ENCODE measurements at places on chromosomes 12 and 14. TPM values are rescaled to one million over a fixed set of nuclear protein-coding genes. Genes with fewer than 3 reads are reported as not detected.

IL22 gene
- not detected for total RNA-seq

CERS5 gene
- 26.7 TPM for total RNA-seq

LMNTD1 gene
- not detected for total RNA-seq

ZFYVE26 gene
- total RNA-seq = 5.3 TPM

TAS2R7 gene
- not detected for total RNA-seq

TIMELESS gene
- total RNA-seq = 38.8 TPM

KLHL28 gene
- total RNA-seq = 6.8 TPM

PTGER2 gene
- 2.7 TPM for total RNA-seq

MUCL1 gene
- total RNA-seq = not detected

CFAP54 gene
- 0.59 TPM for total RNA-seq

FLVCR2 gene
- 9.2 TPM for total RNA-seq

MDM2 gene
- 42.8 TPM for total RNA-seq

NAP1L1 gene
- total RNA-seq = 638 TPM

TMEM132D gene
- total RNA-seq = not detected

TMEM132C gene
- not detected for total RNA-seq

NAV3 gene
- 11.2 TPM for total RNA-seq

SPPL3 gene
- 51.7 TPM for total RNA-seq

DHRS2 gene
- total RNA-seq = 6.4 TPM

RNF212B gene
- total RNA-seq = not detected

CLEC12A gene
- not detected for total RNA-seq

TAS2R9 gene
- total RNA-seq = not detected

PXN gene
- total RNA-seq = 212 TPM

KRR1 gene
- 60.9 TPM for total RNA-seq

All from A549 treated with Mapracorat at 1 μM for 4 hours (cell line).